IgD-negative memory B cell (primary cell): ENCODE measurements at places on chromosomes 7 and 10. TPM values are rescaled to one million over a fixed set of nuclear protein-coding genes. Genes with fewer than 3 reads are reported as not detected.

BMPR1A gene
- polyA plus RNA-seq: 5.0 TPM

C10orf143 gene
- polyA plus RNA-seq: 21.1 TPM

GIMAP8 gene
- polyA plus RNA-seq: 1.4 TPM

FAM25A gene
- polyA plus RNA-seq: not detected

DAGLB gene
- 15.5 TPM for polyA plus RNA-seq

SKIDA1 gene
- polyA plus RNA-seq: not detected

ACBD7 gene
- not detected for polyA plus RNA-seq

TSPAN14 gene
- 45.0 TPM for polyA plus RNA-seq

DBF4 gene
- polyA plus RNA-seq: 24.9 TPM

FBXL13 gene
- polyA plus RNA-seq: 0.15 TPM

LIPM gene
- not detected for polyA plus RNA-seq

FOXI2 gene
- not detected for polyA plus RNA-seq

MGMT gene
- polyA plus RNA-seq: 35.1 TPM

NANOS1 gene
- polyA plus RNA-seq: not detected

HOXA4 gene
- not detected for polyA plus RNA-seq

PNLIP gene
- not detected for polyA plus RNA-seq

DDX50 gene
- polyA plus RNA-seq: 22.0 TPM

WNT8B gene
- polyA plus RNA-seq: not detected

PLOD3 gene
- 16.8 TPM for polyA plus RNA-seq
